ENCODE measurements at places on chromosomes 12 and 14.

DNA sequence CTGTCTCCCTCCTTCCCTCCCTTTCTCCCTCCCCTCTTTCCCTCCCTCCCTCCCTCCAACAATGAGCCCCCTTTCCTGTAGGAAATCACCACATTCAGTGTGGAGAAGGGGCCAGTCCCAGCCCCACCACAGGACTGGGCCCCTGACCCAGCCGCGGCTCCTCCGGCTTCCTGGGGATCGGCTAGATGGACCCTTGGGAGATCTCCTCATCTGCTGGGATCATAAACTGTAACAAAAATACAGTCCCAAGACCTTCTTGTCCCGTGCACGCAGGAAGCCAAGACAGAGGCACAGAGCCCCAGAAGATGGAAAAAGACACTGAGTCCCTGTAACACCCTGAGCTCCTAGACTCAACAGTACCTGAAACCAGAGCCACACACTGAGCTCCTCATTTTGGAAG is 23.9 kb downstream of the DIO3 start:
- DNase-seq: no peak

DNA sequence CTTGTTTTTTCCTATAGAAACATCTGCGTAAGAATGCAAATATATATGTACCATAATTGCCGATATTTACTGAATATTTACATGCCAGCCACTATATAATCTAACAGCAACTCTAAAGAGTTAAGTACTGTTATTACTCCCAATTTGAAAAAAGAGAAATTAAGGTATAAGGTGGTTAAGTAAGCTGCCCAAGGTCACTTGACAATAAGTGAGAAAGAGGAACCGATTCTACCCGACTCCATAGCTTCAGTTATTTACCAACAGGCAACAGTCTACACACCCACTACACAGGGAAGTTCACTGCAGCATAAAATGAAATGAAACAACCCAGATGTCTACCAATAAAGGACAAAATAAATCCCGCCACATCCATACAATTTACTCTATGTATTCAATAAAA is 1.1 kb downstream of the MIS18BP1 start:
- no peak for DNase-seq

GRCh38 chr12:111181143-111181726 is 187.7 kb downstream of the PHETA1 start:
- DNase-seq: no peak

DNA sequence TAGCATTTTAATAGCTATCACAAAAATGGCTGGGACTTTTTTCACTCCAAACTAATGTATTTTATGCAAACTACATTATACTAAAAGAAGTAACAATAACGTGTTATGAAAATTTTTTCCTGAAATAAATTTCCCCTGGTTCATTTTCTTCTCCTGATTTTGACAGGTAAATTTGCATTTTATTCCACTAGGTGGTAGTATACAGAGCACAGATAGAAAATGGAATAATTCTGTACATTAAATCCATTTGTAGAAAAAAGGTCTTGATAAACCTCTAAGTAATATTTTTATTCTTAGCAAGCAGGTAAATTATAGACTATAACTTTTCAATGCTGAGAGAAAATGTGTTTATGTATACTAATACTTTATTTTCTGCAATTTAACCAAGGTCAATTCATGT is 96.5 kb downstream of the BCAT1 start:
- no peak for DNase-seq

GRCh38 chr12:21884936-21885335 is 56.3 kb downstream of the ABCC9 start:
- no peak for DNase-seq
